ENCODE measurements at places on chromosomes 2 and 18.

DNA sequence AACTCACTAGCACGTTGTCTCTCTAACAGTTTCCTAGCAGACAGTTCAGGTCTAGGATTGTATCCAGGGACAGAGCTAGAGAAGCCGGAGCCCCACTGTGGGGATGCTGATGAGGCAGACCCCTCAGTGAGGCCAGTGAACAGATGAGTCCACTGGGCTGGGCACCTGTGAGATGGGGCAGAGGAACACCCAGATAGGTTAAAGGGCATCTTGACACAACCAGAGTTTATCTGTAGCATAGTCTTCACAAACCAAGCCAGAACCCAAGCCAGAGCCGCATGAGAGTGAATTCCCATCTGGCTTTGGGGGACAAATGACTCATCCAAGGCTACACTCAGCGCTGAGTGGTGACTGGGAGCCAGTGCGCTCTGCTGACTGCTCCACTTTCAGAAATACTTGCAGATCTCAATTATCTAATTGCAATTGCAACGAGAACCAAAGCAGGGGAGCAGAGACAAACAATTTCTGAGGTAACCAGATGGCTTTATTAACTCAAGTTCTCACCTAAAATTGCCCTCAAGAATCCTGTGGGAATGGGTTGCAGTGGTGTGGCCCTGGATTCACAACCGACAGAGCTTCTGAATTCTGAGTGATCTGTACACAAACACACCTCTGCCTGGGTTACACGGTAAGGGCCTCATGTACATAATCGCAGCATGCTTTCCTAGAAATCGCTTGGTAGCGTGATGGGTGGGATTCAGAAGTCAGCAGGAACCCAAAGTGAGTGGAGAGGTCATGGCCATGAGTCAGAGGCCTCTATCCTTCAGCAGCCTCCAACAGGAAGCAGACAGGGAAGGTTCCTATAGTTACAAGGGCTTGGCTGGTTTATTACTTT, 48.7 kb upstream of the MSH2 start:
- no peak for DNase-seq

GRCh38 chr2:202786842-202787241, 84.7 kb downstream of the ICA1L start:
- DNase-seq: no peak

GRCh38 chr18:23938043-23938756, 76.4 kb upstream of the TTC39C start:
- DNase-seq: no peak

- DNase-seq: no peak
Measured at GRCh38 chr2:148998165-148998830, 40.2 kb upstream of the LYPD6B start.

GRCh38 chr2:232502911-232503808, 15.5 kb upstream of the ECEL1 start:
- DNase-seq: peak; percentile 13

DNA sequence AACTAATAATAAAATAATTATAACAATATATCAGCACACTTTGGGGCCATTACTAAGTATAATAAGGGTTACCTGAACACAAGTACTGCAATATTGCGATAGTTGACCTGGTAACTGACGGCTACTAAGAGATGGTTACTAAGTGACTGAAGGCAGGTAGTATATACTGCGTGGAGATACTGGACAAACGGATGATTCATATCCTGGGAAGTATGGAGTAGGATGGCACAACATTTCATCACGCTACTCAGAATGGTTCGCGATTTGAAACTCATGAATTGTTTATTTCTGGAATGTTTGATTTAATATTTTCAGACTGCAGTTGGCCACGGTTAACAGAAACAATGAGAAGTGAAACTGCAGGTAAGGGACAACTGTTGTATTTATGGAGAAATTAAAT, 39.5 kb upstream of the FLACC1 start:
- no peak for DNase-seq

DNA sequence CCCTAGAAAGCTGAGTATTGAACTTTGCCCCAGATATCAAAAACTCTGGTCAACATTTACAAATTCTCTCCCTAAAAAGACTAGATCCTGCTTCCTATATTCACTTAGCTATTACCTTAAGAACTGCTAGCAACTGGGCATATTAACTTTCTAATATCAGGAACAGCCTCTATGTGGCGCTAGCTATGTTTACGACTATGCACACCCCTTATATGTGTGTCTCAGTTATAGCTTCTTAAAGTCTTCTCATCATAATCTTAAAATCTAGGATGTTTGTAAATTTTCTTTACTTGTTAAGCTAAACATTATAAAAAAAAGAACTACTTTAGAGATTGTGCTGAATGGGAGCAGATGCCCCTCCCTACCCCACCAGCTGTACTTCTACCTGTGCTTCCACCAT, 1.7 kb upstream of the STAMBP start:
- no peak for DNase-seq

DNA sequence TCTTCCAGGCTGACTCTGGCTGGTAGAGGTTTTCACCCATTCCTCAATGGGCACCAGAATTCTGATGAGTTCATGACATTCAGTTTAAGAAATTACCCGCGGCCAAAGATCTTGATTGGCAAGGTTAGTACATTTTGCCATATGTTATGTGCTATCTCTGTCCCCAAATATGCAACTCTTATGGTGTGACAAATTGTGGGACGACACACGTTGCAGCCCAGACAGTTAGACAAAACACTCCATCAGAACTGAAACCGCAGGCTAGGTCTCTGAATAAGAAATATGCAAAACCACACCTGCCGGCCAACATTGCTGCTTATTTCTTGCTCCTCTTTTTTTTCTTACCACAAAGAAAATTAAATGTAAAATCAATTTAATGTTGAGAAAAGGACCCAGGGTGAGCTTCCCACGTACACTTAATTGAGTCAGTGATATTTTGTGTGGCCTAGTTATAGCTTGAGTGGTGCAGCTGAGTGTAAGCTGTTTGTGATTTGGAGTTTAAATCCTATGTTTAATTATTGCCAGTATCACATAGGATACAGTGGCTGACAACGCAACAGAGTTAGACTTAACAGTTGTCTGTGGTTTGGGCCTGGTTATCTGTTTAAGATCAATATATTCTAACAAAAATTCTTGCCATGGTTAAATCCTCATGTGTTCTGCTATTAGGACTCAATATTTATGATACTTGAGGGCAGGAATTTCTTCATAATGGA, 35.7 kb upstream of the LTBP1 start:
- DNase-seq: no peak

- DNase-seq: no peak
Measured at GRCh38 chr18:9380621-9381395, 46.2 kb downstream of the TWSG1 start.

- DNase-seq: no peak
Measured at GRCh38 chr2:239807568-239807967, 217.6 kb downstream of the NDUFA10 start.

DNA sequence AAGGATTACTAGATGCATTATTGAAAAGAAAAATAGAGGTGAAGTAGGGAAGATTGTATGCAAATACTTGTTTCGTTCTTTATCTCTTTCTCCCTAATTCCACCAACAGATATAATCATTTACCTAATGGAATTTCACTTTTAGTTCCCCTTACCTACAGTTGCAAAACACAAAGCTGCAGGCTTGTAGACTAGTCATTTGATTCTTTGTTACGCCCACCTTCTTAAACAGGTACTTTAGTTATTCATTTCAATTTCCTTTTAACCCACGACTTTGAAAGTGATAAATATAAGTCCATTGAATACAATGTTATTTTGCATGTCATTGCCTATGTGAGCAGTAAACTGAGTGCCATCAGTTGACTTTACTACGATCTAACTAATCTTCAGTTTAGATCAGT, 3.9 kb upstream of the HRH4 start:
- no peak for DNase-seq

GRCh38 chr2:240277807-240278522, 137.5 kb upstream of the OTOS start:
- DNase-seq: no peak

GRCh38 chr2:232523682-232524597, 2.0 kb upstream of the CHRND start:
- no peak for DNase-seq

- peak; percentile 28 for DNase-seq
Measured at GRCh38 chr2:20962939-20963557, 80.8 kb downstream of the APOB start.

GRCh38 chr18:3012136-3013023, 564 bp downstream of the LPIN2 start:
- DNase-seq: peak; percentile 74

DNA sequence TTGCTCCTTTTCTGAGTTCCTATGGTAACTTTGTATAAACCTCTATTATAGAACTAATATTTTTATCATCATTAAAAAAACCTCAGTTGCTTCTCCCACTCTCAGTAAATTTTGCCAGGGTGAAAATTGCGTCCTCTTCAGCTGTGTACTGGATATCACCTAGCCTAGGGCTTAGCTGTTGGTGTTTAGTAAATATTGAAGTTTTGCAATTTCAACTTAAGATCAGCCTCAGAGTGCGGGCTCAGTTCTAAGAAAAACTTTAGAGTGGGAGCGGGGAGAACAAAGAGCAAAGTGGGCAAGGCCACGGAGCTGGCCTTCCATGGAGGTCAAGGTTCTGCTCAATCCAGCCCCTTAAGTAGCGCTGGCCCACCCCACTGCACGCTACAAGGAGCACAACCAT, 488.3 kb upstream of the SPRED2 start:
- no peak for DNase-seq

- no peak for DNase-seq
Measured at GRCh38 chr2:160891353-160891740, 268.9 kb upstream of the TANK start.

DNA sequence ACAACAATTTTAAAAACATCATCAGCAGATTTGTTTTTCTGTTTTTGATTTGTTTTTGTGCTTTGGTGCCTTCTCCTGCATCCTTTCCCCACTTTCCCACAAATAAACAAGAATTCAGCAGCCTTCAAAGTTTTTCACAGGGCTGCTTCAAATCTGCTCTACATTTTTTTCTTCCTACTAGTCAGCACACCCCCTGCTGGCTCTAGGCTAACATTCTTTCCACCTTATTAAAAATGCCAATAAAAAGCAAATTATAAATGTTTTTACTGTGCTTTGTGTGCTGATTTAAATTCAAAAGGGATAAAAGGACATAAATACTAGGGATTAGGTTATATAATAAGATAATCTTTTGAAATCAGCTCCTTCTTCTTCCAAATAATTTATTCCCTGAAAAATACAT, 6.2 kb upstream of the CNTNAP5 start:
- DNase-seq: no peak

- no peak for DNase-seq
Measured at GRCh38 chr2:25514043-25514637, 159.2 kb downstream of the DTNB start.
